ENCODE measurements at places on chromosomes 4 and X.

DNA sequence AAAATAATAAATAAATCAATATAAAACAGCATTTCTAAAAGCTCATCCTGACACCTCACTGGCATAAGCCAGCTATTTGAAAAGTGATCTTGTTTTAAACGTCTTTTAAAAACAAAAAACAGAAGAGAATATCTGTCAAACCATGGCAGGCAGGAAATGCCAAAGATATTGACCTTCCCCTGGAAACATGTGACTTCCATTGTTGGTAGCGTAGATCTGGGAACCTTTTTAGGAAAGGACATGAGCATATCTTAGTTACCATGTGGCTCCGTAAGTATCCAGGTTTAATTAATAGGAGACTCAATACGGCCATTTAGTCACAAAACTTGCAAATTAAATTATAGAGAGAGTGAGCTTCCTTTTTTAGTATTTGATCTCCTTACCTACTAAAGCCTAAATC, 83.0 kb upstream of the KLHL4 start:
- no peak for DNase-seq

DNA sequence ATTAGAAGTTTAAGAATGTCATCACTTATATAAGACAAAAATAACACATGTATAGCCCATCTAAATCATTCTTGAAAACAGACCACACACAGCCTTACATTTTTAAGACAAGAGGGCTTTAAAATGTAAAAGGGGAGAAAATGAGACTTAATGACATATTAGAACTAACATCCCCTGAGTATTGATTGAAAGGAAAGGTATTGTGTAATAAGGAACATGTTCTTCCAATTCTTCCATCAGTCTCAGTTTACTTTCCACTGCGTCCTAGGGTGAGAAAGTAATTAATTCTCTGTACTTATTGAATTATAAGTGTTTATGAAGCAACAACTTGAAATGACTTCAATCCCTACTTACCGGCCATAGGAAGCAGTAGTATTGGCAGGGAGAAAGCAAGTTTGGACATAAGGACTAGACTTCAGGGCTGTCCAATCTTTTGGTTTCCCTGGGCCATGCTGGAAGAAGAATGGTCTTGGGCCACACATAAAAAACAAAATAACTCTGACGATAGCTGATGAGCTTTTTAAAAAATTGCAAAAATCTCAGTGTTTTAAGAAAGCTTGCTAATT, 202.7 kb upstream of the SPRY1 start:
- DNase-seq, result no peak

DNA sequence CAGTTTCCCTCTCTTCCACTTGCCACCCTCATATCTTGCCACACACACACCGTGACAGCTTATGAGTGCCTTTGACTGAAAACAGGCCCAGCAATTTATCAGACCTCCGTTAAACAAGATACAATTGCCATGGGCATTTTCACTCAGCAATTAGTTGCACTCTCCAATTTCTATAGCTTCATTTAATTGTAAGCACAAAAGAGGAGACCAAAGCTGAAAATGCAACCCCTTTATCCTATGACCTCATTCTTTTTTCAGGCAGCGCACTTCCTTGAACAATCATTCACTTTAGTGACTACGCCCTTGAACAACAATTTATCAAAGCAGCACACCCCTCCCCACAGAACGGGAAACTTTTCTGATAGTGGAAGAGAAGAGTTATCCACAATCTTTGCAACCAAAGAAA, 4.1 kb downstream of the POF1B start:
- DNase-seq, result no peak

GRCh38 chr4:76601791-76602190, 166.8 kb downstream of the SHROOM3 start:
- DNase-seq, result no peak

DNA sequence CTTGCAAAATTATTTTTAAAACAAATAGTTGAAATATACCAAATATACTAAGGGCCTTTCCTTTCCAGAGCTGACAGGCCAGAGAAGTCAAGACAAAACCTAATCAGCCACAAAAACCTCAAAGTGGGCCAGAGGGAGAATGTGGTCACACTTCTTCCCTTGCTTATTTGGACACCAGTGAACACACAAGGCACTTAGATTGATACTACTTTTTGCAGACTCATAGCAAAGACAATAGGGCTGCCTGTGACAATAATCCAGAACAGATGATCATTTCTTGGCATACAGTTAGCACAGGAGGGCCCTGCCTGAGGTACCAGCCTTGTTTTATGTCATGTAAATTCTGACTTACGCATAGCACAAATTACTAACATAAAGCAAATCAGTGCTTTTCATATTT, 215.7 kb upstream of the NEIL3 start:
- no peak for DNase-seq

GRCh38 chr4:174120446-174121295, 162.8 kb downstream of the FBXO8 start:
- DNase-seq, result no peak

GRCh38 chr4:14294611-14295010, 667.1 kb upstream of the BOD1L1 start:
- DNase-seq, result no peak

GRCh38 chrX:46978341-46979291, 66.4 kb downstream of the JADE3 start:
- DNase-seq, result peak; percentile 66

DNA sequence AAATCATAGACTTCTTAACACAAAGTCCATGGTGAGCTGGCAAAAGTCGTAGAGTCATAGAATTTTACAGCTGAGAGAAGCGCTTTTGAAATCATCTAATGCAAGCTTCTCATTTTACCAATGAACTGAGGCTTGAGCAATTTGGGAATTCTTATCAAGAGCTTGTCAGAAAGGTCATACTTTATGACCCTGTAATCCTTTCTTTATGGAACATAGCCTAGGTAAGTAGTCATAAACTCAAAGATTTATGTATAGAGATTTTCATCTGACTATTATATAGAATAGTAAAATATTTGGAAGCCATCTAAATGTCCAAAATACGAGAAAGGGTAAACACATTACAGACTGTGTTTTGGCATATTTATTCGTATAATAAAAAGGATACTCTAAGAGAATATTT, 563.5 kb downstream of the PCDH7 start:
- no peak for DNase-seq

DNA sequence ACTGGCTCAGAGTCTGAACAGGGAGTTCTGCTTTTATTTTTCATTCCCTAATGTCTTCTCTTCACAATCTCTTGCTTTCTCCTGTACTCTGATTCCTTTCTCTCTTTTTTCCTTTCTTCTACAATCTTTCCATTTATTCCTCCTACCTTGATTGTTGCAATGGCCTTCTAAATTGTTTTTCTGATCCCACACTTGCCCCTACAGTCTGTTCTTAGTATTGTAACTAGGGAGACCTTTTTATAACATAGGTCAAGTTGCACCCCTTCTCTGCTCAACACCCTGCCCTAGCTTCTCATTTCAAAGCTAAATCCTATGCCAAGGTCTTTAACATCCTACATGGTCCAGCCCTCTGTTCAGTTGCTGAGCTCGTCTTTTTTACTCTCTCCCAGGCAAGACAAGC, 277.9 kb downstream of the GBA3 start:
- DNase-seq, result no peak

GRCh38 chrX:6980981-6981380, 166.5 kb upstream of the STS start:
- DNase-seq, result no peak

DNA sequence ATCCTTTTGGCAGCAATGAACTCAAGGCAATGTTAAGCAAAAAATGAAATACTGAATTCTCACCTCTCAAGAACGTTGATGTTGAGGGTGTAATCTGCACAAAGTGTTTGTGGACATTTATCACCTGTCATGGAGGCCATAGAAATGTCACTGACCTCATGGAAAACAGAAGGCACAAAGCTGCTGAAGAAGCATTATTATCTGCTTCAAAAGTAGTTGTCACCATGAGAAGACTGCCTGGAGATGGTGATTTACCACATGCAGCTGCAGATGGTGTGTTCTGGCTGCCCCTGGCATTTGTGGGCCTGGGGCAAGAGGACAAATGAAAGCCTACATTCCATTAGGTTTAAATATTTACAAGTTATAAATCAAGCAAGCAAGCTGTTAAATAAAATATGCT, 116.8 kb upstream of the RPS6KA3 start:
- no peak for DNase-seq

- DNase-seq, result no peak
Observed at GRCh38 chrX:11187001-11187400, 75.9 kb downstream of the HCCS start.

- DNase-seq, result no peak
Observed at GRCh38 chr4:68249434-68249833, 3.9 kb upstream of the TMPRSS11B start.

DNA sequence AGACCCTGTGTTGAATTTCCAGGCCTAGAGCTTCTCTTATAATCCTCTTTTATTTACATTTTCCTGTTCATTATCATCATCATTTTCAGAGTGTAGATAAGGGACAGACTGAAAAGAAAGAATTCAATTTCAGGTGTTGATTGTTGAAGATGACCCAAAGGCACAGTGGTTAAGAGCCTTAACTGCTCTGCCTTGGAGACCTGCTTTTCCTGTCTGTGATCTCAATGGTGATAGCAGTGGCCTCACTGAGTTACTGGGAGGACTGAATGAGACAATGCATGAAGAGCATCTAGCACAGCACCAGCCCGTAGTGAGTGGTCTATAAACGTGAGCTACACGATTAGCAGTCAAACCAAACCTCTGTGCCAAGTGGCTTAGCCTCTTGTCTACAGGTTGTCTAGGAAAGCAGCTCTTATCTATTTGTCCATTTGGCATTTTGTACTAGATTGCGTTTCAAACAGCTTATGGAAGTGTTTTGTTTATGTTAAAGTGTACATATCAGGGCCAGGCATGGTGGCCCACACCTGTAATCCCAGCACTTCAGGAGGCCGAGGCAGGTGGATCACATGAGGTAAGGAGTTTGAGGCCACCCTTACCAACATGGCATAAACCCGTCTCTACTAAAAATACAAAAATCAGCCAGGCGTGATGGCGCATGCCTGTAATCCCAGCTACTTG, 41.5 kb downstream of the SETD7 start:
- no peak for DNase-seq

DNA sequence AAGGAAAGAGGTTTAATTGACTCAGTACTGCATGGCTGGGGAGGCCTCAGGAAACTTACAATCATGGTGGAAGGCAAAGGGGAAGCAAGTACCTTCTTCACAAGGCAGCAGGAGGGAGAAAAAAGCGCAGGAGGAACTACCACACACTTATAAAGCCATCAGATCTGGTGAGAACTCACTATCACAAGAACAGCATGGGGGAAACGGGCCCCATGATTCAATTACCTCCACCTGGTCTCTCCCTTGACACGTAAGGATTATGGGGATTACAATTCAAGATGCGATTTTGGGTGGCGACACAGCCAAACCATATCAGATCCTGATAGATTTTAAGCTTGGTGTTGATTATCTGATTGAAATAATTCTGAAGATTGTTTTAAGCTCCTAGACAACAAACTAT, 218.7 kb downstream of the CBR4 start:
- no peak for DNase-seq

DNA sequence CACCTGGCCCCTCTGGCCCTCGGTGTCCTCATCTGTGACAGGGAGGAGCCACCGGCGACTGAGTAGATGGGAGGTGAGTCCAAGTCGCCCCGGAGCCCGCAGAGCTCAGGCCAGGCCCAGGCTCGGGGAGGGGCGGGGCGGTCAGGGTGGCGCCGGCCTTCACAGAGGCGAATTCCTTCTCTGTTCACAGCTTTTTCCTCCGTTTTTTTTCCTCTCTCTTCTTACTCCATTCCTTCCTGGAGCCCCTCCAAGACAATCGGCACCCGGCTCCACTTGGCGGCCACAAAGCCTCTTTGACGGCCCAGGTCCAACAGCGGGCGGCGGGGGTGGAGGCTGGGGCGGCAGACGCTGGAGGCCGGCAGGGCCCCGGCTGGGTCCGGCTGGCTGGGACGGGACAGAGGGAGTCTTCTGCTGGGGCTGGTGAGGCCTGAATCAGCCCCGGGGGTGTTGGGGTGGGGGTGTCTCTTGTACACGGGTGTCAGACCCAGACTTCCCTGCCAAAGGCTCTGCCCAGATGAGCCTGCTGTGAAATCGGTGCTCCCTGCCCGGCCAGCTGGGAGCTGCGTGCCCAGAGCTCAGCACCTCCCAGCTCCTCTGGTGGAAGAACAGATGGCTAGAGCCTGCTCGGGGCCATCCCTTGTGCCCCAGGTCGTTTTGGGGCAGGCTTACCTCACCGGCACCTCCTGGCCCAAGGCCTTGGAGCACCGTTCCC, 22.6 kb downstream of the FGFRL1 start:
- DNase-seq, result no peak

- DNase-seq, result peak; percentile 52
Observed at GRCh38 chrX:56802921-56803849, 74.1 kb downstream of the NBDY start.

GRCh38 chrX:40933706-40934425, 151.4 kb upstream of the USP9X start:
- DNase-seq, result no peak

- no peak for DNase-seq
Observed at GRCh38 chr4:158169931-158170690, 2.7 kb downstream of the GASK1B start.

DNA sequence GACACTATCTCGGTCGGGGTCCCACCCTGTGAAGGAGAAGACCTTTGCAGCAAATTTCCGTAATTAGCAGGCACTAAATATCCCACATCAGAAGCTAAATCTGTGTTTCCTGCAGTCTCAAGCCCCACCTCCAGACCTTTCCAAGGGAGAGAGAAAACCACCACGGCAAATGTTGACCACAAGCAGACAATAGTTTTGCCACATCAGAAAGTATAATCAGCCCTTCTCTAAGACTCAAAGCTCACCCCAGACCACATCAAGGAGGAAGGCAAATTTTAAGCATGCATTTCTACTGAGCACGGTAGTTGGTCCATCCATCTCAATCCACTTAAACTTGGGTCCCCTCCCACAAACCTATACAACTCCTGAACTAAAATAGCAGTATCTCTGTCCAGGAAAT, 398.5 kb downstream of the GPM6A start:
- DNase-seq, result no peak

- DNase-seq, result no peak
Observed at GRCh38 chr4:110119337-110119736, 79.1 kb downstream of the ELOVL6 start.

DNA sequence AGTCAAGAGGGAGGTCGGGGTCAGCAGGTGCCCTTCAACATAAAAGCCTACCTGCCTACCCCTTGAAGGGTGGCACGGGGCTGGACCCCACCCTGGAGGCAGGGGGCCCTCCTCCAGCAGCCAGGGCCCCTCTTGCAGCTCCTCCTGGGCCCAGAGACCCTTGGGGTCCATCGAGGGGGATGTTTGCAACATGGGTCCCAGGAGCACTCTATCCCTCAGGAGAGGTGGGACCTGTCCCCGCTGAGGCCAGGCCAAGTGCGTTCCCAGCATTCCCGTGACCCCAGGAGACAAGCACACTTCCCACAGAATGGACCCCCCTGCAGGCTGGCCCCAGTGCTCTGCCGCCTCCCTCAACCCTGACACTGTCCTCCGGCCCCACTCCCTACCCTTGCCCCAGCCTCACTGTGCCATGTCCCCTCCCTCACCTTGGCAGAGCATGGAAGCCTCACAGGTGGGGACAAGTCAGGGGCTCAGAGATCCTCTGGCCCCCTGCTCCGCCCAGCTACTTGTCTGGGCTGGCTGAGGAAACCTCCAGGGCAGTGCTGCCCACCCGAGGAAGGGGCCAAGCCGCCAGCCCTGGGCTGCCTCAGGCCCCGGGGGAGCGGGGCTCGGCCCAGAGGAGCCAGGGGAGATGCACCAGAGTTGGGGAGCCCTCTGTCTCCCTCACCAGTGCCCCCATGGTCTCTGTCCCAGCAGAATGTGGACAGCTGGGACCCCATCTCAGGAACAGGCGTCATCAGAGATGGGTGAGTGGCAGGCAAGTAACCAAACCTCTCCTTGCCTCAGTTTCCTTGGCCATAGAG, 2.2 kb downstream of the MXD4 start:
- DNase-seq, result peak; percentile 9
